ENCODE measurements at places on chromosomes 4 and X. TPM values are rescaled to one million over a fixed set of nuclear protein-coding genes. Genes with fewer than 3 reads are reported as not detected.

The SPANXN3 gene
- total RNA-seq: 2.4 TPM

The HEPH gene
- total RNA-seq: 2.7 TPM

DNA sequence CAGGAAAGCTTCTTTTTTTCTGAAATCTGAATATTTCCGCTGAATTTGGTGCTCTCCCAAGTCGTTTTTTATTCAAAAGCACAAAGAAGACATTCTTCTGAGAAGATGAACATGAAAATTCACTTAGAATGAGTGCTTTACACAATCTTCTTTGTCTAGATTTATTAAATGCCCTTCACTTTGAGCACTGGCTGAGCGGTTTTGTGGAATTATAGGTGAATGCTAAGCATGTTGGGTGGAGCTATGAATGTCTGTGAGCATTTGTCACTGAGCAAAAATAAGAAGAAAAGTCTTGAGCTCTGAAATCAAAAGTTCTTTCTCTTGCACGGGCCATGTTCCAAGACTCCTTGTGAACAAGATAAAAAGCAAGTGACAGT is 13.1 kb downstream of the GASK1B start:
- no peak for DNase-seq

DNA sequence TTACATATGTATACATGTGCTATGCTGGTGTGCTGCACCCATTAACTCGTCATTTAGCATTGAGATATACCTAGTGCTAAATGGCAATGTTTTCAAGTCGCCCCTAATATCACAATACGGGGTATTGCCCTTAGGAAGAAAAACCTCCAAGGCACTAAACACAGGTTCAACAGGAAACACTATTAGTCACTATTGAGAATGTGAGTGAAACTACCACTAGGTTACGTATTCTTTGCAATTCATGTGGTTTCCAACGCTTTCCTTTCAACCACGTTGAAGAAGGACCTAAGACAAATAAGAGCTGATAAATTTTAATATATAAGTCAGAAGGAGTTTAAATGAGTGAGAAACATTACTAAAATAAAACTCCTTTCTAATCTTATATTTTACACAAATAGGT is 134.7 kb upstream of the SPANXN4 start:
- peak; percentile 13 for DNase-seq

Data from HT1080 (cell line).